ENCODE measurements at places on chromosomes 16 and 17.

DNA sequence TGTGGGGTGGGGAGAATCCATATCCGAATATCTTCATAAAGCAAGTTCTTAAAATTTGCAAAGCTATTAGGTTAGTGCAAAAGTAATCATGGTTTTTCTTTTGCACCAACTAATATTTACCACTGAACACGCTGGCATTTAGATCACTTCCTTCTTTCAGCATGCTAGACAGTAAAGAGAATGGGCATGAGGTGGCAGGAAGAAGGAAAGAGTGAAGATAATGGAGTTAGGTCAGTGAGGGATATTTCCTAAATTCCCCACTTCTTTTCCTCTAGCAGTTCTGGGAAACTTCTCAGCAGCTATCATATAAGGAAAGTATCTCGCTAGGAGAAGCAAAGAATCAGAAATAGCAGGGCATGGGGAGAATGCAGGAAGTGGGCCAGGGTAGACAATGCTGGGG lies 39.0 kb downstream of the SLC6A4 start:
- no peak for DNase-seq

- DNase-seq: no peak
These were observed 393.1 kb upstream of the ASIC2 start for GRCh38 chr17:33686171-33686570.

DNA sequence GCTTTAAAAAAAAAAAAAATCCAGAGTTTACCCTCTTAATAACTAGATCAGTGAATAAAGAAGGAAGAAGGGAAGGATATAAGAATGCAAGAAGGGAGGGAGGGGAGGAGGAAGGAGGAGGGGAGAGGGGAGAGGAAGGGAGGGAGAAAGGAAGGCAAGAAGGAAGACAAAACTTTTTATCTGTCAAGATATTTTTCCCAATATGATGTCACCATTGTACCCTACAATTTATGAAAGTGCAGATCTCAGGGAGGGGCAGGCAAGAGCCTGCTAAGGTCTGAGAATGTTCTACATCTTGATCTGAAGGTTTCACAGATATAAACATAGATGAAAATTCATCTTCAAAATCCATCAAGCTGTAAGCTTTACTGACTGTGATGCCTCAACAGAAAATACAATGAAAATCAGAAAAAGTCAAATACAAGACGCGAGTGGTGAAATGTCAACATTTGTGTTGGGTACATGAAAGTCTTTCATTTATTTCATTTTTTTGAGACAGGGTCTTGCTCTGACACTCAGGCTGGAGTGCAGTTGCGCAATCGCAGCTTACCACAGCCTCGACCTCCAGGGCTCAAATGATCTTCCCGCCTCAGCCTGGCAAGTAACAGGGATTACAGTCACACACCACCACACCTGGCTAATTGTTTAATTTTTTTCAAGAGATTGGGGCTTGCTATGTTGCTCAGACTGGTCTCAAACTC lies 57.1 kb upstream of the EMP2 start:
- no peak for DNase-seq

DNA sequence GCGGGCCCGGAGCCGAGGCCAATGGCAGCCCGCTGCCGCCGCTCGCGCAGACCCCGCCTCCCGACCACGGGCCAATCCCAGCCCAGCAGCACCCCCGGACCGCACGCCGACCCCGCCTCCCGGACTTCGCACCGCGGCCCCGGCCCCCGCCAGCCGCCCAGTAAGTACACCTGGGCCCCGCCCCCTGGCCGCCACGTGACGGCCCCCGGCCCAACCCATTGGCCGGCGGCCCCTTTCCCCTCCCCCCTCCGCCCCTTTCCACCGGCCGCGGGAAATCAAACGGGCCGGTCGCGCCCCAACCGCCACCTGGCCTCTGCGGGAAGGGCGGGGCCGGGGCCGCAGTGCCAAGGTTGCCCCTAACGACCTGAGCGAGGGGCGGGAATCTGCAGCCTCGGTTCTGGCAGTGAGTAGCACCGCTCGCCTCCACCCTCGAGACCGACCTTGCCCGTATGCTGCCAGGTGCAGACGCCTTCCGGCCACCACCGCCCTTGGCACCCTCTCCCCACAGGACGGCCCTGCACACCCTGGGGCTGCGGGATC lies at the start of gene YBX2:
TSS of gene YBX2 (minus strand) at position 26 of the 540 bp plus-strand sequence. CDS start 139 bp downstream, outside the sequence.
- no peak for DNase-seq

DNA sequence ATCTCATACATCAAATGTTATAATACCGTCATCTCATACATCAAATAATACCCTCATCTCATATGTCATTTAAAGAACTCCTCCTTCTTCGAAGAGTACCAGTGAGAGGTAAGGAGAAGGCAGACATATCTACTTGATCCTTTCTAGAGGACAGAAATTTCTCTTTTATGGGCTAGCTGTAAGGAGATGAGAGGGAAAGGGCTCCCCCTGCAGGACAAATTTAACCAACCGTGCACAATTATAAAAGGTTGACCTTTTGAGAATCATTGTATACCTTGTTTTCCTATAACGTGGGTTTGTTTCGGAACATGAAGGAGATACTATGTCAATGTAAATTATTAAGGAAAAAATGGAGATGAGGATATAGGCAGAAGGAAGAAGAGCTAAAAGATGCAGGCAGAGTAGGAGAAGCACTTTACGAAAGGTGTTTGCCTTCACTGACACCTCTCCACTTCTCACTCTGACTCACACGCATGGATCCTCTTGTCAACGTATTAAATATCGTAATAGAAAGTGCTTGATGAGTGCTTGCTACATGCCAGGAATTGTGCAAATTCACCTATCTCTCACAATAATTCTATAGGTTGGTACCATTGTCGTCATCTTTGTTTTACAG lies 465.9 kb upstream of the ERCC4 start:
- DNase-seq: peak; percentile 18

- DNase-seq: no peak
These were observed 81.7 kb upstream of the MSI2 start for GRCh38 chr17:57174591-57174990.

GRCh38 chr17:40646791-40647623 lies 611 bp downstream of the SMARCE1 start:
- DNase-seq: peak; percentile 27

GRCh38 chr17:20262226-20263114 lies 204.9 kb downstream of the LGALS9B start:
- DNase-seq: no peak

DNA sequence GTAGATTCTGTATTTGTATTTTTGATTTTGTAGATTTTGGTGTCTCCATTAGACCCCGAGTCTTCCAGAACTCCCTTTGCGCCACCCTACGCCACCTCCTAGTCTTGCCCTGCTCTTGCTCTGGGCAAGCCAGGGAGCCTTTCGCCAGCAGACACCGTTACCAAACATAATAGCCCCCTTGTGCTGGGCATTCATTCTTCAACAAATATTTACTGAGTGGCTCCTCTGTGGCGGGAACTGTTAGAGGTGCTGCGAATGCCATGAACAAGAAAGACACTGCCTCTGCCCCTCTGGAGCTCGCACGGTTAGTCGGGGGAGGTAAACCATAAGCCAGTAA lies 841 bp upstream of the GPT2 start:
- no peak for DNase-seq

DNA sequence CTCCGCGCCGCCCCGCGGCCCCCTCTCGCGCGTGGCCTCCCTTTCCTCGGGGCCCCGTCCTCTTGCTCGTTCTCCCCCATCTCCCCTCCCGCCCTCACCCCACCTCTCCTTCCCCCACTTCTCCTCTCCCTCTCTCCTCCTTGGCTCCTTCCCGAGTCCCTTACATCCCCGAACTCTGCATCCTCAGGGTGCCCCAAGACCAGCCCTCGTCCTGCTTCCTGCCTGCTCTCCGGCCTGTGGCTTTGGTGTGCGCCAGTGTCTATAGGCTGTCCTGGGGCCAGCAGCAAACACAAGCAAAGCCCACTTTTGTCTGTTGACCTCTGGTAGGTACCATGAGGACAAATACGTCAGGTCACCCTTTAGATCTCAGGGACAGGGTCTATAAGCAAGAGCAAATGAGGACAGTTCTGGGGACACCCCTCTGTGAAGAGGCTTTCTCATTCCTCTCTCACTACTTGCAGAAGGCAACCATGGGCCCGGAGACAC lies 284 bp upstream of the COPZ2 start:
- DNase-seq: no peak

GRCh38 chr17:3004150-3004801 lies 59.1 kb downstream of the OR1D5 start:
- DNase-seq: peak; percentile 15

GRCh38 chr17:79294459-79295071 lies 219.9 kb downstream of the ENGASE start:
- DNase-seq: no peak

DNA sequence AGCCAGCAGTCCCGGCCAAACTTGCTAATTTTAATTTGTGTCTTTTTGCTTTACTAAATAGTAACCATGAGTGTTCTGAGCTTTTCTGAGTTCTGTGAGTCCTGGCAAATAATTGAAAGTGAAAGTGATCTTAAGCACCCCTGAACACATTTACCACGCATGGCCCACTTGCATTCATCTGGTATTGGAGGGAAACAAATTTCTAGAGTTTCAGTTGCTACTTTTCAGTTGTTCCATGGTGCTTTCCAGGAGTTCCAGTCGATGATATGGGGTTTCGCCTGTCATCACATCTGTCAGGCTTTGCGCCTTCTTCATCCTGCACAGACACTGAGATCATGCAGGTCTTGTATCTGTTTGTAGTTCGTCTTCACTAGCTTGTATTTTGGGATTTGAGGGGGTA lies 44.1 kb downstream of the CRLF3 start:
- DNase-seq: no peak

DNA sequence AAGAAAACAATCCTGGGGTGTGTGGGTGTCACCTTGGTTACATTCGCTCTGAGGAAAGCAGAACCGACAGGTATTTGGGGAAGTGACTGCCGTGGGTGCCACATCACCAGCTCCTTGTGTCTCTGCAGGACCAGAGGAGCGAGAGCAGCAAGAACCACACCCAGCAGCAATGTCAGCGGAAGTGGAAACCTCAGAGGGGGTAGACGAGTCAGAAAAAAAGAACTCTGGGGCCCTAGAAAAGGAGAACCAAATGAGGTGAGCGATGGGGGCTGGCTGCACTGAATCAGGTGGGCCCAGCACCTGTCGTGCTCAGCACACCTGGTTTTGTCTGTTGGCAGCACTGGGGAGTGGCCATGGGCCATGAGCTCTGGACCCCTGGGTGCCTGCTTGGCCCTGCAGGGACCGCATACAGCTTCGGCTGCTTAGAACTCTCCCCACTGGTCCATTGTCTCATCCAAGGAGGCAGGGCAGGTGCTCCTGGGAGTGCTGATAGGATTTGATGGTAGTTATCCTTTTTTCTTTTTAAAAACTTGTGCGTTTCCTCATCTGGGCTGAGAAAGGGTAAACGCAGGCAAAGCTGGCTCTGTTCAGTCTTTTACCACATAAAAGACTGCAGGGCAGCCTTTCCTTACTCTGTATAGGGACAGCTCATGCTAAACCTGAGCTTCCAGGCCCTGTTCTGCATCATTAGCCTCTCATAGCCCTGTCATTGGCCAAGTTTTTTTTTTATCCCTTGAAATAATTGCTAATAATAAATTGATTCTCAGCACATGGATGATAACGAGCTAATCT lies 29.4 kb downstream of the HMOX2 start:
- DNase-seq: no peak

- no peak for DNase-seq
These were observed 22.9 kb downstream of the CDIP1 start for GRCh38 chr16:4515611-4516233.

DNA sequence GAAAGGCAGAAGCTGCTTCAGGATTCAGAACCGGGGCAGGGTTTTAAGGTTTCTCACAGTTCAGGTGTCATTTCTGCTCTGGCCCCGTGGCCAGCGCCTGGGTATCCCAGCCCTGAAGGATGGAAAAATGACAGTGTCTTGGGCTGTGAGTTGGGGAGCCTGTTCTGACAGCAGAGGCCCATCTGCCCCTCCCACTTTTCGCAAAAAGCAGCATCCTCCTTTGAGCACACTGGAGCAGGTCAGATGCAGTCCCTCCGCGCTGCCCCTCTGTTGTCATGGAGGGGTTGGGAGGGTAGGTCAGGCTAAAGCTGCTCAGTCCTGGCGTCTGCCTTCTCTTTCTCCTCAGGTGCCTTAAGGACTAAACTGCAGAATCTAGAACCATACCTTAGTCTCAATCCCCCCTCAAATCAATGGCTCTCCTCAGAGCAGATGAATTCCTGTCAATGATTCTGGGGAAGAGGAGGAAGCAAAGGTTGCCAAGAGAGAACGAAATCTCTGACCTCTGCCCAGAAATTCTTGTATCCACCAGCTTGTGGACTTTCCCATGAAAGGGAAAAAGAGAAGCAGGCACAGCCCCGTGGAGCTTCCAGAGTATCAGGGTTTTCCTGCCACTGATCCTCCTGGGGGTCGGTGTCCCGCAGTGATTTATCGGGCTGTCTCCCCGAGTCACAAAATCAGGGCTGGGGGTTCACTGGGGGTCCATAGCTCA lies 7.3 kb downstream of the NEUROD2 start:
- no peak for DNase-seq

DNA sequence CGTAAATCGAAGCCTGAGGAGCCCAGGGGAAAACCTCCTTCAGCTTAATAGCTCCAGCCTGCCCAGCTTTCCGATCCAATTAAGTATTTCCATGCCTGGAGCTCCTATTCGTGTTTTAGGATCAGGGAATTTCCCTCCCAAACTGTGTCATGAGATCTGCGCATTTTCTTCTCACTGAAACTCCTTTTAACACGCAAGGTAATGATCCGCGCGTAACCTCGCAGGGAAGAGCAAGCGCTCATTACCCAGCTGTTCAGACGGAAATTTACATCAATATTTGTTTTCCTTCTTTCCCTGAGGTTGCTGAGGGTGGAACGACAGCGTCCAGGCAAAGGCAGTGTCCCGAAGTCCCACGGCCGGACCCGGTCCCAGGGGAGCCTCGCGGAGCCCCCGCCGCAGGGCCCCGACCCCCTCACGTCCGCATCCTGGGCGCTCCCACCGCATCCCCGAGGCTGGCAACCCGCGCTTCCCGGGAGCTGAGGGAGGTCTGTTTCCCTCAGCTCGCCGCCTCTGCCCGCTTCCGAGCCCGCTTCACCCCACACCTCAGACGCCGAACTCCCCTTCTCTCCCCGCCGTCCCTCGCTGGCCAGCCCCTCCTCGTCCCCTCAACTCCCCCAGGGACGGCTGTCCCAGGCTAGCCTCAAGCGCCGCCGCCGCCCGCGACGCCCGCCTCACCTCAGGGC lies 415 bp downstream of the ABCA5 start:
- DNase-seq: no peak

- DNase-seq: peak; percentile 17
These were observed 11.6 kb downstream of the EFCAB13 start for GRCh38 chr17:47335101-47335936.

DNA sequence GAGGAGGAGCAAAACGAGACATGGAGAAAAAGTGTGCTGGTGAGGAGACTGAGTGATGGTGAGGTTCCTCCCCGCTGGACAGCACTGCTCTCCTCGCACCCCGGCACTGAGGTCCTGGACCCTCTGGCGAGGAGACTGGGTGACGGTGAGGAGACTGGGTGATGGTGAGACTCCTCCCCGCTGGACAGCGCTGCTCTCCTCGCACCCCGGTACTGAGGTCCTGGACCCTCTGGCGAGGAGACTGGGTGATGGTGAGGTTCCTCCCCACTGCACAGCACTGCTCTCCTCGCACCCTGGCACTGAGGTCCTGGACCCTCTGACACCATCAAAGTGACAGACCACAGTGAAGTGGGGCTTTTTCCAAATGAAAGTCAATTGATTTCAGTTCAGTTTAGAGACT lies 10.9 kb downstream of the PITPNA start:
- DNase-seq: no peak

- peak; percentile 98 for DNase-seq
These were observed at the start of the genes RANBP10 and TSNAXIP1 for GRCh38 chr16:67806428-67807147. RANBP10 (minus strand) TSS chr16:67806560; CDS start chr16:67806536, 24 bp downstream. TSNAXIP1 (plus strand) TSS chr16:67806889; CDS start chr16:67807150, 261 bp downstream.

Data from CMK (cell line).